ENCODE measurements at places on chromosomes 7 and 10.

DNA sequence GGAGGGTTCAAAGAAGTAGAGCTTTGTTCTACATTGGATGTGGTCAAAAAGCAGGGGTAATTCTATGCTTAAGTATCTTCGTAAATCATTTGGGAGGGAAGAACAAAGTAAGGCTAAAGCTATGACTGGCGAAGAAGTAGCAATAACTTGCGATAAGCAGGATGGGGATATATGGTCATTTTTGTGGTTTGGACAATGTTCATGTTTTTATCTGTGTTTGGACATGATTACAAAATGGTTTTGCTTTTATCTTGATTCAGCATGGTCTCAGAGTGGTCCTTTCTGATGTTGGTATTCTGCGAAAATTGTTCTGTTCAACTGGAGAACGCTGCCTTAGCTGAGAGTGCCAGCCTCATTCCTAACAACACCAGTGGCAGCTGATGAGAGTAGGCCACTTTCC is 208.8 kb downstream of the SEMA3A start:
- no peak for DNase-seq

GRCh38 chr7:51369746-51370145 is 53.1 kb upstream of the COBL start:
- DNase-seq: peak; percentile 17

- no peak for DNase-seq
These were observed 19.1 kb downstream of the ZNRF2 start for GRCh38 chr7:30303312-30304039.

DNA sequence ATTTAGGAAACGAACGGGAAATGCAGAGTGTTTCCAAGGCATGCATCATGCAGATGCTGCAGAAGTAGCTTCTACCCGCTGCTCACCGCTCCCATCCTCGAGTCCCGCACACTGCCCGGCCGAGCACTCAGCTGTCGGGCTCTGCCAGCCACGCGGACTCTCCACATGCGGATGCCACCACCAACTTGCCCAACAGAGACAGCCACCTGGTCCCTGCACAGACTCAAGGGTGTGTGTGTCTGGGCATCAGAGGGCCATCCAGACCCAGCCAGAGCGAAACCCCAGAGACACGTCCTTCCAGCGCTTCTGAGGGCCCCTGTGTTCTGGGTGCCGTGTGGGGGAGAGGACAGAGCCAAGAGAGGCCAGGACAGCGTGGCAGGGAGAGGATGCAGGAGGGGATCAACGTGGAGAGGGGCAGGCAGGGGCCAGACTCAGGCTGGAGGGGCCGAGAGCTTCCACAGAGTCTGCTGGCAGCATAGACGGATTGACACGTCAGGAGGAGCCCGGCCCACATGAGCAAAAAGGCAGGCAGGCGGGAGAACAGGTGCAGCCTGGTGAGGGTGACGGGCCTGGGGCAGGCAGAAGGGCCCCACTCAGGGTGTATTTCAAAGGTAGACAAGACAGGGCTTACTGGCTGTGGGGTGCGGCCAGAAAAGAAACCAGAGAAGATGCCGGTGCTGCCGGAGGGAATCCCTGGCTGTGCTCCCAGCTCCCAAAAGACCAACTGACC is 18.3 kb downstream of the GPER1 start:
- no peak for DNase-seq

- DNase-seq: peak; percentile 41
These were observed 24.7 kb downstream of the AFAP1L2 start for GRCh38 chr10:114379631-114380041.

GRCh38 chr10:55242544-55242943 is 441.5 kb upstream of the PCDH15 start:
- no peak for DNase-seq

DNA sequence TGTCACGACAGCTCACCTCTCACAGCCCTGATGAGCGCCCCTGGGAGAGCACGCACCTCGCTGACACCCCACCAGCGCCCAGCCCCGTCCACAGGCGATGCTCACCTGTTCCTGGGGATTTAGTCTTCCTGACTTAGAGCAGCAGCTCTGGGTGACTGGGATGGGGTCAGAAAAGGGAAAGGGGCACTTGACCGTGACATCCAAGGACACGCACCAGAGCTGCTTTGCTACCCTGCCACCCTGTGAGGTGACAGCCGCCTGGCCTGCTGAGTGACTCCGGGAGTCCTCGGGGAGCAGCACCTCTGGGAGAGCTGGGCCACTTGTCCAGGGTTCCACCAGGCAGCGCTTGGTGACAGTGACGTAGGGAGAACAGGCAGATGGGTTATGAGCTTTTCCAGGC is 148.2 kb downstream of the PRKAG2 start:
- no peak for DNase-seq

DNA sequence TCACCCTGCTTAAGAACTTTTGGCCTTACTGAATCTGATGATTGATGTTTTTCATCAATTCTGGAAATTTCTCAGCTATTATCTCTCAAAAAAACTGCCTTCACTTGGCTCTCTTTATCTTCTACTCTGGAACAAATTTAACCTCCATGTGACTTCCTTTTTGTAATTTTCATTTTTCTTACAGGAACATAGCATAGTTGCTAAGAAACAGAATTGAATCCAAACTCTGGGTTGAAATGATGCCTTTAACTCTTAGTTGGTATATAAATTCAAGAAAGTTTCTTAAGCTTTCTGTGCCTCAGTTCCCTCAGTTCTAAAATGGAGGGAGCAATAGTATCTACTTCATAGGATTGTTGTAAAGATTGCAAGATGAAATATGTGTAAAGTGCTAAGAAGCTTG is 19.8 kb downstream of the GPR141 start:
- DNase-seq: no peak

- DNase-seq: no peak
These were observed 34.6 kb upstream of the PDK4 start for GRCh38 chr7:95630702-95631458.

Data from LHCN-M2 (cell line).